ENCODE measurements at places on chromosomes 2 and 18.

DNA sequence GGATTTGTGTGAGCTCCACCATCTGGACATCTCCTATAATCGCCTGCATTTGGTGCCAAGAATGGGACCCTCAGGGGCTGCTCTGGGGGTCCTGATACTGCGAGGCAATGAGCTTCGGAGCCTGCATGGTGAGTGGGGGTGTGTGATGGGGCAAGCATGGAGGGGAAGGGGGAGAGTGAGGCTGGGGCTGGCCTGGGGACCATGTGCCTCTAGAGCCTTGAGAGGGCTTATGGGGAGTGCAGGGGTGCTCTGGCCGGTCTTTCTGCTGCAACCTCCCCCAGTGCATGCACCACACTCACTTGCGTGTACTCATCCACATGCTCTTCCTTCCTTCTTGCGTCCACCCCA, 7.9 kb downstream of the STK11IP start:
- no peak for DNase-seq

DNA sequence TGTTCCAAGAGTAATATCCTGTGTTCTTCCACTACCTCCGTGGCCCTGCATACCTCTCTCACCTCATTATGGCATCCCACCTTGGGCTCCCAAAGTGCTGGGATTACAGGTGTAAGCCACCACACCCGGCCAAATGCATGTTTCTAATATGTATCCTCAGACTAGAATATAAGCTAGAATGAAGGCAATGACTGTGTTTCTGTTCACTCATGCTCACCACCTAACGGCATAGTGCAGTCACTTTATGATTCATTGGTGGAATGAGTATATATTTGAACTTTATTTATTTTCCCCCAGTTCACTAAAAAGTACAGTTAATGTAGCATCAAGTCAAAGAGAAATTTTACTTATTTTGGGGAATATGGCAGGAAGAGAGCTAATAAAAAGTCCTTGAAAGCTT, 11.3 kb downstream of the PIGN start:
- no peak for DNase-seq

GRCh38 chr2:105398336-105399206, at the start of gene FHL2:
FHL2 (minus strand) TSS chr2:105399051; CDS start chr2:105386516, 12,535 bp downstream.
- no peak for DNase-seq

- no peak for DNase-seq
Observed at GRCh38 chr2:183229386-183229785, 105.1 kb downstream of the NUP35 start.

GRCh38 chr2:285531-285930, 2.4 kb downstream of the ALKAL2 start:
- DNase-seq, result no peak

DNA sequence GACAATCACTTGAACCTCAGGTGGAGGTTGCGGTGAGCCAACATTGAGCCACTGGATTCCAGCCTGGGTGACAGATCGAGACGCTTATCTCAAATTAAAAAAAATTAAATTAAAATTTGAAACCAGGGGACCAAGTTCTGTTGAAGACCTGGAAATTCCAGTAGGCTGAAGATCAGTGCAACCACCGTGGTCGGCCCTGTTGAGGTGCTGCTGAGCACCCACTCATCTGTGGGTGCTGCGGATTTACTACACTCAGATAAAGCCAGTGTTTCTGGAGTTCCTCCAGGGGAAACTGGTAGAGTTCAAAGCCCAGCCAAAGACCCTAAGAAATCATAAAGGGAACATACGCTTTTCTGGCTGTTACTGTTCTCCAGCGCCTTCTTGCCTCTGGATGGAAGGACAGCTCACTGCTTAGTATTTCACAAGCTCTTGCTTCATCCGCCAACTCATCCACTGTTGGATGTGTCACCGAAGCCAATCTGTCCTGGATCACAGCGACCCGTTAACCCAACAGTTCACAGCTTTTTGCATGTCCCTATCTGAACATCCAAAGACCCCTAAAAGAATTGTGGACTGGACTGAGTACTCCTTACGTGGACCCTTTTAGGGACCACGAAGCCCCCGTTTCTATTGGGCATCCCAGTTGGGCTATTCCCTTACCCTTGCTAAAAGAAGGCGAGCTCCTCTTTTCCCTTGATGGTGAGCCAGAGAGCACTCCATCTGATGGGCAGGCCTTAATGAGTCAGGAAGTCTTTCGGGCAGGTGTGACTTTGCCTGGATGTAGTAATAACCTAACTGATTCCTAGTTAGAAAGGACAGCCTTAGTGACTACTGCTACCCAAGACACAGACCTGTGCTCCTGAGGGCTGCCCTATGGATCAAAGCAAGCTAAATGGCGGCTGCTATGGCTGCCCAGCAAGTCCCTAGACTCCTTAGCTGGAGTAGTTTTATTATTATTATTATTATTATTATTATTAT, 6.0 kb upstream of the ALPP start:
- DNase-seq, result no peak

- no peak for DNase-seq
Observed at GRCh38 chr2:226137201-226137811, 662.3 kb downstream of the IRS1 start.

- no peak for DNase-seq
Observed at GRCh38 chr18:37874721-37875120, 309.1 kb upstream of the CELF4 start.

GRCh38 chr2:10188211-10188610, 65.7 kb downstream of the RRM2 start:
- DNase-seq, result no peak

- DNase-seq, result no peak
Observed at GRCh38 chr18:35494251-35495220, 3.2 kb downstream of the INO80C start.

- DNase-seq, result no peak
Observed at GRCh38 chr2:19377717-19378116, 19.3 kb upstream of the OSR1 start.

- no peak for DNase-seq
Observed at GRCh38 chr2:16665748-16666448, at the start of gene CYRIA. CYRIA (minus strand) TSS chr2:16665834; CDS start chr2:16588119, 77,715 bp downstream.

- DNase-seq, result no peak
Observed at GRCh38 chr2:111054791-111055691, 65.7 kb upstream of the BCL2L11 start.

GRCh38 chr18:76859474-76860339, 37.4 kb downstream of the ZNF236 start:
- no peak for DNase-seq

All from NCI-H187 (cell line).